Activated T-cell treated with anti-CD3 and anti-CD28 coated beads for 4 hours (primary cell): ENCODE measurements at places on chromosomes 16 and 17.

- no peak for DNase-seq
Observed at GRCh38 chr16:75304521-75305363, 53.3 kb upstream of the BCAR1 start.

- no peak for DNase-seq
Observed at GRCh38 chr16:74736531-74737157, 36.0 kb upstream of the MLKL start.

- DNase-seq = no peak
Observed at GRCh38 chr17:78717431-78717980, 64.6 kb downstream of the CYTH1 start.

DNA sequence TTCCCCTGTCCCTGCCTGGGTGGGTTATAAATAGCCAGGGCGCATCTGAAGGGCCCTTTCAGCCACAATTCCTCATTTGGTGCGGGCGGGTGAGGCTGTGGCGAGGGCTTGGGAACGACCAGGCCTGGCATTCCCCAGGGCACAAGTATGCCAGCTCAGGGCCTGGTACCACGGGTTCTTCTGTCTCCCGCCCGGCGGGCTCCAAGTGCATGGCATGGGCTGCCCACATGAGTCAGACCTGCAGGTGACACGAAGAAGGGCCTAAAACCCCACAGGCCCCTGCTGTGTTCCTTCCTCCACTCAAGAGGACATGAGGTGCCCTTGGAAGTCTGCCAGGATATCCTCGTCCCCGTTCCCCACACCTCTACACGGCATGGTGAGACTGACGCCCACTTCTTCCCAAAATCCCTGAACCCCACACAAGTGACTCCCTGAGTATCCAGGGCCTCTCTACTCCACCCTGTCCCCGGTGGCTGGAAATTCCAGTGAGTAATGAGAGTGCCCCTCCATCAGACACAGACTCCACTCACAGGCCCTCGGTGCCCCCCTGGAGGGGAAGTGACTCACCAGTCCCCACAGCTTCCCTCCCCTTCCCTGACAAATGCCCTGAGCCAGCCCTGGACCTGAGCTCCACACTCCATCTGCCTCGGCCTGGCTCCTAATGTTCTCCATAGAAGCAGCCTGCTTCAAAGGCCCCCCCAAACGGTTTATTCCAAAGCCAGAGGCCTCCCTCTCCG is 68.8 kb downstream of the ABR start:
- no peak for DNase-seq

GRCh38 chr16:88456356-88457292 is 3.5 kb downstream of the ZFPM1 start:
- peak; percentile 74 for DNase-seq

DNA sequence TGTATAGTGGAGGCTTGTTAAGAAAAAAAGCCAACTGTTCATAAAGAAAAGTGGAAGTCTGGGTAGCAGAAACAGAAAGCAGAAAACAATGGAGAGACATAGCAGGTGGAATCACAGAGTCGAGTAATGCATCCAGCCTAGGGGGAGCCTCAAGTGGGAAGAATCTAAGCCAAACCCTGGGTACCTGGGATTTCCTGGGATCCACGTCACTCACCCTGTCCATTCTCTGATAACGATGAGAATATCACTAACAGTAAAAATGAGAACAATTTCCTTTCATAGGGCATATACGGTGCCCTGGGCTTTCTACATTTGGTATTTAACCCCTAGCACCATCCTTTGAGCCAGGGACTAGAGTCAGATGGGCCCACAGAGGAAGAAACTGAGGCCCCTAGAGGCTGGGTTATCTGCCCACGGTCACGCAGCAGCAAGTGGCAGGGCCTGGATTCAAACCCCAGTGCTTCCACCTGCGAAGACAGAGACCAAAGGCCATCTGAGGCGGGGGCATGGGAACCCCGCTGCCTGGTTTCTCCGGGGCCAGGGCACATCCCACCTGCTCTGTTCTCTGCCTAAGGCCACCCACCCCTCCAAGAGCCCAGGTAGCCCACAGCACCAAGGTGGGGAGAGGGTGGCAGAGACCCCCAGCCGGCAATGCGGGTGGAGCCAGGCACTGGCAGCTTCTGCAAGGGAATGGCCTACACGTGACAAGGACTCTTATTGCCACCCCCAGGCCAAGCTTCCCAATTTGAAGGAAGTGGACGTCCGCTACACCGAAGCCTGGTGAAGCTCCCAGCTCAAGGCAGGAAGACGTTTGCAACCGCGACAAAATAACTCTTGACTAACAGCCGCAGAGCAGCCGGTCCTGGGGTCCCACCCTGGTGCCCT is 69.8 kb upstream of the PLCG2 start:
- DNase-seq = no peak
